Kidney (tissue), 22 donors: ENCODE measurements at places on chromosomes 12 and 14. TPM values are rescaled to one million over a fixed set of nuclear protein-coding genes. Genes with fewer than 3 reads are reported as not detected.

DNA sequence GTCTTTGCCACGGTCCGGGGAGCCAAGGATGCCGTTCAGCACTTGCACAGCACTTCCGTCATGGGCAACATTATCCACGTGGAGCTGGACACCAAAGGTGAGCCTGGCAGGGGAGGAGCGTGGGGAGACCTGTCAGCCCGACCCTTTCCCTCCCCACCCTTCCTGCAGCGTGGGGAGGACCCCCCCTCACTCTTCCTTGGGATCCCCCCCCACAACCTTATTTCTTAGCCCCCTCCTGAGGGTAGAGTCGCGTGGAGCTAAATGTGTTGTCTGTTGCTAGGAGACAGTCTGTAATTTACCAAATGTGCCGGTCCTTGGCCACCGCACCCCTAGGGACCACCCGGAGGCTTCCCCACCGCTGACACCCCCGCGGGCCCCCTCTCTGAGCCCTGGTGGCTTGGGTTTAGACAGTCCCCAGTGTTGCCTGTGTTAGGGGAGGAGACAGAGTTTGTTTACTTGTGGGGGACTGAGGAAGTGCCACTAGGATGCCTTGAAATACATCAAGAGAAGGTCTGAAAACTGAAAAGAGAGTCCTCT, 2.3 kb downstream of the SETD1B start:
- no peak for DNase-seq

DNA sequence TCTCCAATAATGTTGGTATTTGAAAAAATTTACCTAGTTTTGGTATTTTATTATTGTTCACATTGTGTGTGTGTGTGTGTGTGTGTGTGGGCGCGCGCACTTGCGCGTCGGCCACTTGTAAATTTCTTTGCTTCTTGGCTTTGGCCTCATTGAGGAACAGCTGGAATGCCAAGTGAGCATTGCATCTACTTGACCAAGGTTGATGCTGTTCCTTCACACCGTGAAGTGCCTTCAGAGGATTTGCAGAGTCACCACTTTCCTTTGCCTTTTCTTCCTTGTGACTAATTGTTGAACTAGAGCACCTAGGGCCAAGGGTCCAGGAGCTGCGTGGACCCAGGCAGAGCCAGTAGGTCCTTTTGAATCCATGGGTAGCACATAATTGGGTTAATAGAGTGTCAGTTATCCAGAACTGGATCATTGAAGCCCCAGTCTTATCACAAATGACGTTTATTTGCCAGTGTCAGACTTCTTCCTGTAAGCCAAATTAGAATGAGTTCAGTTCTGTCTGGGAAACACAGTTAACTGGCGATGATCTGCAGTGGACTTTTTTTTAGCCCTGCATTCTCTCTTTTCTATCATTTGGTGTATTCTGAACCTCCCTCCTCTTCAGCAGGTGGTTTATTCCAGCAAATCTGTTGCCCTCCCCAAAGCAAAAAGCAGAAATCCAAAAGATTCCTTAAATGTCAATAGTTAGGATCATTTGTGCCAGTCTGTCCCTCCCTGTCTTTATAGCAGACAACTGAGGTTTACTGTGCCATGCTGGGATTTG, 2.6 kb downstream of the PPP2R5C start:
- DNase-seq: no peak

- peak; percentile 77 for DNase-seq
Observed at GRCh38 chr14:20873370-20874177, 17.6 kb upstream of the RNASE3 start.

DNA sequence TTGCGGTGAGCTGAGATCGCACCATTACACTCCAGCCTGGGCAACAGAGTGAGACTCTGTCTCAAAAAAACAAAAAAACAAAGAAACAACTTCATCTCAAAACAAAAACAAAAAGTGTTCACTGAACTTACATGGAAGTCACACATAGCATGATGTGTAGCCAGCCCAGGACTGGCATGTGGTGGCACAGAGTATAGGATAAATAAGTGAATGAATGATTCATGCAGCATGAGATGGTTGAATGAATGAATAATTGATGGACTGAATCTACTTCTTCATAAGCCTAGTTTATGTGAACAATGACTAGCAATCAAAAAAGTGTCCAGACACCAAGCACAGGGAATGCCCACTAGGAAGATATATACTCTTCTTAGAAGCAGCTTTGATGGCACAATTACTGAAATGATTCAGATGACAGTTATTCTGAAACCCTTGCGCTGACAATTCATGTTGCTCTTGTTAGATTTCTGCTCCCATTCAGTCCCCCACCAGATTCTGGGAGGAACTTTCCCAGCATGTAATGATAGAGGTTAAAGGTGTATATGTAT, 31.6 kb upstream of the SERPINA6 start:
- DNase-seq: no peak

GRCh38 chr12:110941391-110941790, 21.0 kb upstream of the MYL2 start:
- DNase-seq: no peak

Gene RDH16
- 0.15 TPM for polyA plus RNA-seq

DNA sequence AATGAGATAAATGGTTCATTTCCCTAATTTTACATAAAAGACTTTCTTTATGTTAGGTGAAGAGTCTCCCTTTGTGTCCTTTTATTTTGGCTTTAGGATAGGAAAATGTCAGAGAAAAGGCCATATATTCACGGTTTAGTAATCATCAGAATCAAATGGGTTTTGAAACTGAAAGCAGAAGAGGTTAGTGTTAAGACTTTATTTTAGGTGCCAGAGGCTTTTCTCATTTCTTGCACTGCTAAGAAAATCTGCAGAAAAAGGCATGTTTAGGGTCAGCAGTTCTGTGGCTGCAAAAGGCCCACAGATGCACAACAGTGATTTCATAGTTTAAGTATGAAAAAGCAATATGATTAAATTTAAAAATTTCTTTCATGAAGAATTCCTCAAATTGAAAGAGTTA, 80.4 kb upstream of the SINHCAF start:
- DNase-seq: no peak

- DNase-seq: no peak
Observed at GRCh38 chr14:86777963-86778602, 1214.9 kb downstream of the GALC start.

DNA sequence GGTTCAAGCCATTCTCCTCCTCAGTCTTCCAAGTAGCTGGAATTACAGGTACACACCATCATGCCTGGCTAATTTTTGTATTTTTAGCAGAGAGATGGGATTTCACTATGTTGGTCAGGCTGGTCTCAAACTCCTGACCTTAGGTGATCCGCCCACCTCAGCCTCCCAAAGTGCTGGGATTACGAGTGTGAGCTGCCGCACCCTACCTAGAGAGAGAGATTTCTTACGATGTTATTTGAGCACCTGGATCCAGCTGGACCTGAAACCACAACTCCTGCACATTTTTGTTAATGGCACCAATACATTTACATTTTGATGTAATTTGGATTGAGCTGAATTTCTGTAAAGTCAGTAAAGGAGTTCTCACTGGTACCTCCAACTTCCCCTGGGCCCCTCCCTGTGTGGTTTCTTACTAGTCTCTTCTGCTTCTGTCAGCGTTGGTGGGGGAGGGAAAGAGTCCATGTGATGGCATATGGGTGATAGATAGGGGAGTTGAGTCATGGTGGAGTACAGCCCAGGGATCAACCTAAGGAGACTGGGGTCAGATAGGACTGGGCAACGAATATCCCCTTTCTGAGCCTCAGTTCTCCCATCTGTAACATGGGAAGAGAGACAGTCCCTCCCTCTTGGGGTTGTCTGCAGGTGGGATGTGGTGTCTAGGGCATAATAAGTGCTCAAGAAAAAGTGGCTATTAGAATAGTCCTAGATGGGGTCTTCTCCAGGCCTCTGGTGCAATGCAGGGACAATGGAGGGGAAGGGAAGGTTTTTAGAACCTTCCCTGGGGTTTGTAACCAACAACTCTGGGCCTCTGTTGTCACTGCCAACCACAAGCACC, 83.3 kb upstream of the MED13L start:
- DNase-seq: no peak

Gene SVOP
- 0.04 TPM for polyA plus RNA-seq

- no peak for DNase-seq
Observed at GRCh38 chr12:116143909-116144308, 133.6 kb downstream of the MED13L start.

- DNase-seq: no peak
Observed at GRCh38 chr12:32198555-32198954, 91.9 kb downstream of the BICD1 start.

DNA sequence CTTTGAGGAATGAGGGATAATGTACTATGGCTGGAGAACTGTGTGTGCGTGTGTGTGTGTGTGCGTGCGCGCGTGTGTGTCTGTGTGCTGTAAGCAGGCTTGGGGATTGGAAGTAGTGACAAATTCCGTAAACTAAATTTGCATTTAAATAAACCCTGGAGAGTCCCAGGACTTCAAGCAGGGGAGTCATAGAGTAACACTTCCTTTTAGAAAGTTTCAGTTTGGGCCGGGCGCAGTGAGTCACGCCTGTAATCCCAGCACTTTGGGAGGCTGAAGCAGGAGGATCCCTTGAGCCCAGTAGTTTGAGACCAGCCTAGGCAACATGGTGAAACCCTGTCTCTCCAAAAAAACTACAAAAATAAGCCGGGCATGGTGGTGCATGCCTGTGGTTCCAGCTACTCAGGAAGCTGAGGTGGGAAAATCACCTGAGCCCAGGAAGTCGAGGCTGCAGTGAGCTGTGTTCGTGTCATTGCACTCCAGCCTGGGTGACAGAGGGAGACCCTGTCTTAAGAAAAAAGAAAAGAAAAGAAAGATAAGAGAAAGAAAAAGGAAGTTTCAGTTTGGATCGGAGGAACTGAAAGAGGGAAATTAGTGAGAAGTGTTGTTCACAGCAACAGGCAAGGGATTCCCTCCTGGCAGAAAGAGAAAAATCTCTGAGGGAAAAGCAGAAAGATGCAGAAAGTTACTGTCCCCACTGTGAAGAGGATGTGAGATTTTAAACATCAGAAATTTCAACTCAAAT, 222.7 kb upstream of the SOX5 start:
- no peak for DNase-seq

GRCh38 chr14:57574617-57575288, 81.1 kb upstream of the CCDC198 start:
- DNase-seq: peak; percentile 37

Gene SAMD4A
- 7.4 TPM for polyA plus RNA-seq

Gene RPGRIP1
- not detected for polyA plus RNA-seq

DNA sequence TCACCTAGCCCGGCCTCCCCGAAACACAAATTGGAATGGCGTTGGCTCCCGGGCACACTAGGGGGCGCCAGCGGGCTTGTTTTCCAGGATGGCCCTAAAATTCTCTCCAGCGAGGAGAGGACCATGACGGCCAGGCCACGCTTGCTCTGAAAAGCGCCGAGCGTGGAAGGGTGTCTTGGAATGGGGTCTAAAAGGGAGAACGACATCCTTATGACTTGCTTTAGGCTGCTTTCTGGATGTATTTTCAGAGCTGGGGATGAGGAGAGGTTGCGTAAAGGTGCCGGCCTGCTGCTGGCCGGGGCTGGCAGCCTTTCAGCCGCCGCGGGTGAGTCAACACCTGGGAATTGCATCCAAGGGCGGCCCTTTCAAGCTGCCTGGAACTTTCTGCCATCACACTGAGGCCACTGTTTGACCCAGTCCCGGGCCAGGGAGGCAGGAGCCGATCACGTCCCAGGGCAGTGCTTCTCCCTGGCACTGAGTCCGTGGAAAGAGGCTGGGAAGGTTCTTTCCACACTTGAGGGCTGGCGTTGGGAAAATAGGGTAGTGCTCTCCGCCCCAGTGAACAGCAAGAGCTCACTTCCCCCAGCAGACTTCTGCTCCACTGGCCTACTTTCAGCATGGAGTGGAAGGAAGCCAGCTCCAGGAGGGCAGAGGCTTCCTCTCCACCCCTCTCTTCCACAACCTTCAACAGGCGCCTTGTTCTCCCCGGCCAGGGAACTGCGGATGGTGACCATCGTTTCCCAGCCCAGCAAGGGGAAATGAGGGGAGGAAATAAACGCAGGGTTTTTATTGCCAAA, 216.2 kb downstream of the TTC8 start:
- peak; percentile 93 for DNase-seq

- DNase-seq: no peak
Observed at GRCh38 chr14:61470261-61470960, 149.0 kb downstream of the PRKCH start.

GRCh38 chr14:35879151-35879648, 53.1 kb downstream of the BRMS1L start:
- peak; percentile 3 for DNase-seq
